Prostate gland (tissue), 2 donors: ENCODE measurements at places on chromosomes 12 and 14. TPM values are rescaled to one million over a fixed set of nuclear protein-coding genes. Genes with fewer than 3 reads are reported as not detected.

OLR1 gene
- total RNA-seq: 1.2 TPM

EML1 gene
- total RNA-seq: 31.8 TPM

PTHLH gene
- 0.51 TPM for total RNA-seq

TPH2 gene
- total RNA-seq: not detected

CYP46A1 gene
- 0.46 TPM for total RNA-seq

MED6 gene
- 27.4 TPM for total RNA-seq

MIP gene
- not detected for total RNA-seq

AVPR1A gene
- 0.91 TPM for total RNA-seq
